ENCODE measurements at places on chromosomes 6 and 20.
A peak's percentile ranks its signal among the peaks of the same experiment; 100 is the strongest.

DNA sequence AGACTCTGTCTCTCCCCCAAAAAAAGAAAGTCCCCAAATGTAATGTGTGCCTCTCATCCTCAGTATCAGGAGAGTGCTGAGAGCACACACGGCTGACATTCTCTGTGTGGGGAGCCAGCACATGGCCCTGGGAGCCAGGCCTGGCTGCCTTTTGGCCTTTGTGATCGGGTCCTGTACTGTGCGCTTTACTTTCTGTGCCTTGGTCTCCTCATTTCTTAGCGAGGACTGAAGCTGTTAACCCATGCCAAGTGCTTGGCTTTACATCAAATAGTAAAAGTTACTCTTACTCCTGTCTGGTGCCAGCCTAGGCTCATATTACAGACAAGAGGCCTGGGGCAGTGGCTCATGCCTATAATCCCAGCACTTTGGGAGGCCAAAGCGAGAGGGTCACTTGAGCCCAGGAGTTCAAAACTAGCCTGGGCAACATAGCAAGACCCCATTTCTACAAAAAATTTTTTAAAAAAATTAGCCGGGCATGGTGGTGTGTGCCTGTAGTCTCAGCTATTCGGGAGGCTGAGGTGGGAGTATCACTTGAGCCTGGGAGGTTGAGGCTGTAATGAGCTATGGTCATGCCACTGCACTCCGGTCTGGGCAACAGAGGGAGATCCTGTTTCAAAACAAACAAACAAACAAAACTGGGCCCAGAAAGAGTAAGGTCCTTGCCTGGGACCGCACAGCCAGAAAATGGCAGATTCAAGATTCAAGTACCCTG lies 50.3 kb downstream of the SNAI1 start:
- no peak for DNase-seq

DNA sequence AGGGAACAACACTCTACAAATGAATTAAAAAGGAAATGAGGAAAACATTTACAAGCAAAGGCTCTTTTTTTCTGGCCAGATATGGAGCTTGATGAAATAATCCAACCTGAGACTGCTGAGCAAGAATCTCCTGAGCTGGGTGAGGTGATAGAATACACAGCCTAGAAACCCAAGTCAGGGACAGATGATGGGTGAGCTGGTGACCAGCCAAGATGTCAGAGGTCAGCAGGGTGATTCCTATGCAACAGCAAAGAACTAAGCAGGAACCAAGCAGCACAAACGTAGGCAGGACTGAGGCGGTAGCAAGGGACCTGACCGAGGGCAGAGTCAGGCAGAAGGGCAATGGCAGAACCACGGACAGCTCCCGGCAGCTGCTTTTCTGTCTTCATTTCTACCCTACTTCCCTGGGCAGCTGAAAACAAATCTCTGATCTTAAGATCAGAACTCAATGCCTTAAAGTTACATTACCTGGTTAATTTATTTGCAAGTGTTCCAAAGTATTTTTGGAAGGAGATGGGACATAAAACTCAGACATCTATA lies 75.1 kb downstream of the CDC40 start:
- DNase-seq, result peak; percentile 33

DNA sequence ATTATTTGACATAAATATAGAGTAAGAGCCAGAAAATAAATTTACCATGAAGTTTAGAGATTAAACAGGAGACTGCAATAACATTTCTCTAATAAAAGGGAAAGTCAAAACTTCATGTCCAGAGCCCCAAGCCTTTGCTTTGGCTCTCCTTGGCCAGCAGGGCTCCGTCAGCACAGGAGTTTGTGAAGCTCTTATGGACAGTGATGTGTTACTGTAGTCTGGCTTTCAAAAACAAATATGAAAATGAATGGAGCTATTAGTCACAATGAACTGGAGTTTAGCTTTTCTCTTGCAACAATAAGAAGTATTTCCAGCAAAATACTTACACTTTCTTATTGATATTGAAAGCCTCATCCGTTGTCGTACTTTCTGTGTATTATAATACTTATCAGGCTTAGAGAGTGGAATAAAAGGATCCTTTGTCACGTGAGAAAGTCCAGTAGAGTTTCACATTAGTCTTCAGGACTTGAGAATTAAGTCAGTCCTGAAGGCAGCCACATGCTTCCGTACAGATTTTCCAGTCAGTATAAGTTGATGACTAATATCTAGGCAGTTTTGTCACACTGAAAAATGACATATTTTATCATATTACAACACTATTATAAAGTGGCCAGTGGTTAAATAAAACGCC lies 117.0 kb upstream of the PRL start:
- no peak for DNase-seq

GRCh38 chr6:104718672-104719071 lies 141.0 kb downstream of the HACE1 start:
- no peak for DNase-seq

GRCh38 chr20:5886788-5887187 lies 63.5 kb downstream of the TRMT6 start:
- no peak for DNase-seq

DNA sequence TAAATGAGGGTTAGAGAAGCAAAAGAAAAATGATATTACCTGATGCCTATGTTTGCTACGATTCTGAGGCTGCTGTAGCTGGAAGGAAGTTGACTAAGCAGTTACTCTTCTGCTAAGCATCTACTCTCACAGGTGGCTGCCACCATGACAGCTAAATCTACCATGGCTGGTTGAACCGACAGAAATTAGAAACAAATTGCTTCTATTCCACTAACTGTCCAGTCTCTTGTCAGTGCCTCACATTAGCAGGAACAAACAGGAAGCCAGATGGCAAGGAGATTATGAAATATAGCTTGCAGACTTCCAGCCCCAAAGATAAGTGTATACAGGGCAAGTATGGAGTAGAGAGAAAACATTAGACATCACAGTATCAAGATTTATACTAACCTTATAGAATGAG lies 59.4 kb upstream of the TMEM200A start:
- DNase-seq, result no peak

GRCh38 chr6:13307508-13307995 lies 20.8 kb downstream of the TBC1D7 start:
- DNase-seq, result no peak

DNA sequence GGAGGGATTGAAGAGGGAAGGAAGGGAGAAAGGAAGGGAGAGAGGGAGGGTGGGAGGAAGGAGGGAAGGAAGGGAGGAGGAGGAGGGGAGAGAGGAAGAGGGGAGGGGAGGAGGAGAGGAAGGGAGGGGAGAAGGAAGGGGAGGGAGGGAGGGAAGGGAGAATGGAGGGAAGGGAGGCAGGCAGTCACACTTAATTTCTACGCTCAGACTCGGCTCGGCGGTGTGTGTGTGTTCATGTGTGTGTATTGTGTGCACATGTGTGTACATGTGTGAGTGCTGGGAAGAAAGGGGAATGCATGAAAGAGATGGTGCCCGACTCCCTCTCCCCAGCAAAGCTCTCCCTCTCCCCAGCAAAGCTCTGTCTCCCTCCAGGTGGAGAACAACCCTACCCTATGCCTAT lies 79.1 kb upstream of the AFDN start:
- no peak for DNase-seq

- no peak for DNase-seq
Observed at GRCh38 chr6:146850238-146850896, 251.6 kb downstream of the ADGB start.
